ENCODE measurements at places on chromosomes 6 and 20.
A peak's percentile ranks its signal among the peaks of the same experiment; 100 is the strongest.

DNA sequence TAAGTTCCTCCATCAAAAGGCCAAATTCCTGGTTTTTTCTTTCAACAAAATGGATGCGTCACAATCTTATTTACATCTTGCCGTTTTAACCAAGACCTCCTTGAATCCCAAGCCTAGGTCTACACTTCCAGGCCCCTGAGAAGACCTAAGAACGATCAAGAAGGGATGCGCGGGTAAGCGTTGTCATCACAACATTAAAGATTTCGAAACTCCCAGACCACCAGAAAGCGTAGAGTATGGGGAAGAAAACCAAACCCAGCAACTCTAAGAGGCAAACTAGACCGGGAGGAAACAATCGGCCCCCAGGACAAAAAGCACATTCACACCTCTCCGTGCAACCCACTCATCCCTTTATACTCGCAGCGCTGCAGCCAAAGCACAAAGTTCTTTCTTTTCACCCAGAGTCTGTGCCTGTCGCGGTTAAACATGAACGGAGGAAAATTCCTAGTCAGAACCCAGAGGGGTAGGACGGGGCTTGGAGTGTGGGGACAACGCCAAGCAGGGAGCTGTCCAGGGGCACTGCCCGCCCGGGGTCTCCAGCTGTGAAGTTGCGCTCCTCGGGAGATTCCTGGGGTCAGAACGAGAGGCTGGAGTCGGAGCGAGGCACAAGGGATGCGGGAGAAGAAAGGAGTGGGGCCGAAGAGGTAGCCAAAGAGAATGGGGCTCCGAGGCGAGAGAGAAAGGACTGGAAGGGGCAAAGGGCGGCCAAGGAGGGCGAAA is 725 bp downstream of the OSER1 start:
- H3K4me1 ChIP-seq: peaks cover 30% of the 10 kb centered on the region
- DNase-seq: peak; percentile 56
- H3K27me3 ChIP-seq: peaks cover 11% of the 10 kb centered on the region
- H3K36me3 ChIP-seq: peaks cover 9% of the 10 kb centered on the region
- peak overlapping the region; percentile 99 for H3K27ac ChIP-seq
- H3K4me3 ChIP-seq: peak overlapping the region; percentile 99

DNA sequence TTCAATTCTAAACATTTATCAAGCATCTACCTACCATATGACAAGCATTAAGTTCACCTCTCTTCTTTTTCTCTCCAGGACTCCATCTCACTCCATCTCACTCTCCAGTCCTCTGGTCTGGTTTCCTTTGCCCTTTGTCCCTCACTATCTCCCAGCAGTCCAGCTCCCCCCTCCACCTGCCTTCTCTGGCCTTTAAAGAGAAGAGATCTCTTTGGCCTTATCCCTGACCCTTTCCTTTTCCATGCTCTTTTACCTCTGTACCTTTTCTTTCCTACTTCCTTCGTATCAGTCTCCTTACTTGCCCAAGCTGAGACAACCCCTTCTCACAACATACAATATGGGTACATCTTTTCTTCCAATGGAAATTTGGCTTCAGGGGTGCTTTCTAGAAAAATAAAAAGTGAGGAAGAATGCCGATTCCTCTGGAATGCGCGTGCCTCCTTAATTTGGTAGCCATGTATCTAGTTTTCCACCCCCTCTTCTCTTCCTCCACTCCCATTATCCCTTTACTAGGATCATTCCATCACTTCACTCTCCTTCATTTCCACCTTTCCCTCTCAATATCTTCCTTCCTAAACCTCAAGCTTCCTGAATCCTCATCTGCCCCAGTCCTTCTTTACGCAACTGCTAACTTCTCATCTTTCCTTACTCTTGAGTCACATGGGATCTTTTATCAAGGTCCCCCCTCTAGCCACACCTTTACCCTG is 745 bp upstream of the AGPAT1 start:
- H3K4me1 ChIP-seq: peaks cover 72% of the 10 kb centered on the region
- H3K36me3 ChIP-seq: peaks cover 7% of the 10 kb centered on the region
- DNase-seq: no peak
- H3K27ac ChIP-seq: peak overlapping the region; percentile 95
- peak overlapping the region; percentile 98 for H3K4me3 ChIP-seq
- H3K27me3 ChIP-seq: peaks cover 12% of the 10 kb centered on the region

DNA sequence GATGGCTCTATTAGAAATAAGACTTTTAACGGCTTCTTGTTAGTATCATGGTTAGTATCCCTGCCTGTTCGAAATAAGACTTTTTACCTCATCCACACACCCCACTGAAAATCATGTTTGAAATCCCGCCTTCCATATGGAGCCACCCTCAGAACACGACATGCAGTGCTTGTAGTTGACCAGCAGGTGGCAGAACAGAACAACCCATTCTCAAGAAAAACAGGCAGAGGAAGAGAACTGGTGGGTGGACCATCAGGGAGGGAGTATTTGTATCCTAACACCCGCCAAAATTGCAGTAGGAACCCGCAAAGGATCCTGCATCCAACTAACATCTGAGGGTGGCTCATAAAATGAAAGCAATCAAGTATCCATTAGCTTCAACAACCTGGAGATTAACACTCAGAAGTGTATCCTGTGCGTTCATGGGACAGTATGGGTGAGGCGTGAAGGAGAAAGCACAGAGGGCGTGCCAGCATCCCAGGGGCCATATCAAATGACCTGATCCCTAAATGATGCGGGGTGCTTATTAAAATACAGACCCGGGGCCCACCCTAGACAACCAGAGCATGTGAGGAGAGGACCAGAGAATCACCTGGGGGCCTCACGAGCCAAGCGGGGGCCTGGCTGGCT is 89.6 kb upstream of the NHSL1 start:
- H3K27me3 ChIP-seq: peaks cover 10% of the 10 kb centered on the region
- peak; percentile 62 for DNase-seq
- no peak overlapping the region for H3K4me3 ChIP-seq
- peaks cover 33% of the 10 kb centered on the region for H3K4me1 ChIP-seq

DNA sequence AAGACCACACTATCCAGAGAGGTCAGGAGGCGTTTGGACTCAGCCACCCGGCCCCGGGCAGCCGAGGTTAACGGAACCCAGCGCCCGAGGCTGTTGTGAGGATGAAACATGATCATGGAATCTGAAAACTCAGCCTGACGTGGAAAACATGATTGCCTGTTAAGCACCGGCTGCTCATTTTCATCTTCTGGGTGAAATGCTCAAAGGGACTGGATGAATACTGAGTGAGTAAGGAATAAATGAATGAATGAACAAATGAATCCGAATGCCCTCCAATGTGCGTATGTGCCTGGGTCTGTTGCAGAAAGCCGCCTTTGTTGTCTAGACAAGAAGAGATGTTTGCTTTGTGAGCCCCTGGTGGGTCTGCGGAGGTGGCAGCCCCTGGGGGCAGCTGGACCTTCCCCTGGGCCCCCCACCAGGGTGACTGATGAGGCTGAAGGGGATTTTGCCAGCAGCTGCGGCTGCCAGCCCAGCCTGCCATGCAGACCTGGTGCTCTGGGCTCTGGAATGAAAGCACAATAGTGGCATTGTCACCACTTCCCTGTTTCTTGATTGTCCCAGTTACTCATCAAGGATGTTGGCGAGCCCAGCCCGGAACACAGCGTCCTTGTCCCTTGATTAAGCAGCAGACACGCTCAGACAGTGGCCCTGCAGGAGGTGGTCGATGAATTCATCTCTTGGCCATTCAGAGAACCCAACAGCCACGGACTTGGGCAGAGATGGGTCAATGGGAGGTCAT is 211.1 kb downstream of the ANKRD60 start:
- no peak overlapping the region for H3K4me3 ChIP-seq
- DNase-seq: no peak
- H3K36me3 ChIP-seq: no peaks in the 10 kb centered on the region
- peaks cover 28% of the 10 kb centered on the region for H3K4me1 ChIP-seq
- no peak overlapping the region for H3K27ac ChIP-seq

- H3K27me3 ChIP-seq: peaks cover 8% of the 10 kb centered on the region
- H3K4me3 ChIP-seq: peak overlapping the region; percentile 56
- no peak overlapping the region for H3K27ac ChIP-seq
- peaks cover 32% of the 10 kb centered on the region for H3K4me1 ChIP-seq
- H3K36me3 ChIP-seq: peaks cover 14% of the 10 kb centered on the region
Observed at GRCh38 chr6:2770171-2770570, 5.0 kb downstream of the WRNIP1 start.

DNA sequence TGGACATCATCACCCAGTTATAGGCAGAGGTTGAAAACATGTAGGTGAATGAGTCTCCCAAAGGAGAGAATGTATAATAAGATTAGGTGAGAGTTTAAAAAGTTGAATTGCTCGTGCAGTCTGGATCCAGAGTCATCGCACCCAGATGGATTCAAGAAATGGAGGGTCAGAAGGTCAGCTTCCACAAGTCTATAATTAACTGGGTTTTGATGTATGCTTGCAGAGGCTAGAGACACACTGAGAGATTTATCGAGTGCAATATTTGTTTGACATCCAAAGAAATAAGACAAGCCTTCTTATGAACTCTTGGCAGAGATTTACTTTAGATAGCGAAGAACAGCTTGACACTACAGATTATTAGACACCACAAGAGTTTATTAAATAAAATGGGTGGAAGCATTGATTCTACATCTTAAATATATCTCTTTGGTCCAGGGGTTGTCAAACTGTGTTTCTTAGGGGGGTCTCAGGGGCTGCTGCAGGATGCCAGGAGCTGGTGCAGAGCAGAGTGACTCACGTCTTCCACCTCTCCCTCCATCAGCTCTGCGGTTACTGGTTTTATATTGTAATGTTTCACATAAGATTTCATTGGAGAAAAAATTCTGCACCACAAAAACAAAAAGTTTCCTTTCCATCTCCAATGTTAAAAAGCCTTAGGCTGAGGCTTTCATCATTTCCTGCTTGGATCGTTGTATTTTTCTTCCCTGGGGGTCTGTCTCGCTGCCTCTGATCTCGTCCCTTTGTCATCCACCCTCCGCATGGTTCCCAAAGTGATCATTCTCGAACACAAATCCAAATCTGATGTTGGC is 176.2 kb upstream of the AHI1 start:
- H3K4me3 ChIP-seq: no peak overlapping the region
- H3K27me3 ChIP-seq: no peaks in the 10 kb centered on the region
- no peaks in the 10 kb centered on the region for H3K36me3 ChIP-seq
- no peak for DNase-seq
- peak overlapping the region; percentile 13 for H3K27ac ChIP-seq

DNA sequence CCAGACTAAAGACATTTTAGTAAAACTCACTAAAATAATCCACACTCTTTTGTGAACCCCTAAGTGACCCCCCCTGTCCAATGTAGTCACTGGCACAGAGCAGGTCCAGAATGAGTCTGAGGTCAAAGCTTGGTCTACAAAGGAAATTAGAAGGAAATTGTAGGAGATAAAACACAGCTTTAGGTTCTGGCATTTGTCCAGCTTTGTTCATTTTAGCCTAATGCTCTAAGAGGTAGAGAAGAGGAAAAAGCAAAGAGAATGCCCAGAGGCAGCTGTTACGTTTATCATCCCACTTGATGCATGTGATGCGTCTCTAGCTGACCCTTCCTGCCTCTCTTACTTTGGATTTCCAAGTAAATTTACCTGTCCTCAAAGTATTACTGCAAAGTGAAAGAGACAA is 62.5 kb downstream of the CNKSR3 start:
- no peak overlapping the region for H3K4me3 ChIP-seq
- peaks cover 15% of the 10 kb centered on the region for H3K4me1 ChIP-seq
- peaks cover 4% of the 10 kb centered on the region for H3K36me3 ChIP-seq
- H3K27ac ChIP-seq: no peak overlapping the region
